ENCODE measurements at places on chromosomes 4 and X.

- no peak for DNase-seq
Measured at GRCh38 chrX:66914080-66914479, 275.2 kb upstream of the EDA2R start.

DNA sequence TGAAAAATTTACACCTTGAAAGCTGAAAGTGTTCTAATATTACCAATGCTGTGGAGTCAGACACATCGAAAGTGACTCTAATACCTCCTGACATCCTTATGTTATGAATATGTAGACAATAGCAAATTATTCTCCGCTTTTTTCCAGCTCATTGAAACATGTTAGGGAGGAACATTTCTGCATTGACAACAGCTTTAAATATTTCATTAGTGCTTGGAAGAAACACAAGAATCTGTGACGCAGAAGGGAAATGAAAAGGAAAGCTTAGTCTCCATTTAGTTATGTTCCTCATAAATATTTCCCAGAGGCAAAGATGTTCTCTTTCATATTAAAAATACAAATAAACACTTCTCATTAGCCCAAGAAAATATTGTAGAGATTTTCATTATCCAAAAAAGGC lies 55.8 kb upstream of the CD99 start:
- DNase-seq = no peak

DNA sequence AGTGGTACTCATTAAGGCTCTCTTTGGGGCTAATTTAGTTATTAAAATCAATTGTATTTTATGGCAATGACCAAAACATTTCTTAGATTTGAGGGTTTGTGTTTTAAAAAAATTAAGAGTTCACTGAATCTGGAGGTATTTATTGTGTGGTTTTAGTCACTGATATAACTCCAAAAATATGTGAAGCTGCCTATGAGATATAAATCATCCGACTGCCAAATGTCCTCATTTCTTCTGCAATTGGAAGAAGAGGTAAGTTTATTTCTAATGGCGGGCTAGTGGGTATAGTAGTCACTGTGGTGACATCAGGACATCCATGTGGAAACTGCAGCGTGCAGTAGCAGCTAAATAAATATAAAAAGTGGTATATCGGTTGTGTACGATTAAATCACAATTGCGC lies 205.5 kb downstream of the MID1 start:
- DNase-seq = no peak

- no peak for DNase-seq
Measured at GRCh38 chr4:79385641-79386040, 22.4 kb downstream of the GK2 start.

GRCh38 chr4:79620617-79621016 lies 212.6 kb upstream of the GK2 start:
- DNase-seq = no peak

- peak; percentile 17 for DNase-seq
Measured at GRCh38 chrX:149858592-149858991, 22.4 kb upstream of the MAGEA8 start.

DNA sequence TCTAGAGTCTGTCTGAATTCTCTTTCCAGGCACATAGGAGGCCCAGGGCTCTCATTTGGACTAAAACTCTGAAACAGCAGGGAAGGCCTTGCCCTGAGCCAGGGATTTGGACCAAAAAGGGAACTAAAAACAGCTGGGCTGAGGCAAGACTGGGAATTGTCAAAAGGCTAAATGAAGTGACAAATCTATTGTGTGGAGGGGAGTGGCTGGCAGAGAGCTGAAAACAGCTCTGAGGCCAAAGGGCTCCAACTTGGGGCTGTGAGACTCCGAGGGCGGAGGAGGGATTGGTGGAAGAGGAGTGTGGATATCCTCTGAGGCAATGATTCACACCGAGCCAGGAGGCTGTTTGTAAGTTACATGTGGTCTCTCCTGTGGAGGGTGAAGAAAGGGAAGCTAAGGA lies 63.2 kb downstream of the PHEX start:
- no peak for DNase-seq

DNA sequence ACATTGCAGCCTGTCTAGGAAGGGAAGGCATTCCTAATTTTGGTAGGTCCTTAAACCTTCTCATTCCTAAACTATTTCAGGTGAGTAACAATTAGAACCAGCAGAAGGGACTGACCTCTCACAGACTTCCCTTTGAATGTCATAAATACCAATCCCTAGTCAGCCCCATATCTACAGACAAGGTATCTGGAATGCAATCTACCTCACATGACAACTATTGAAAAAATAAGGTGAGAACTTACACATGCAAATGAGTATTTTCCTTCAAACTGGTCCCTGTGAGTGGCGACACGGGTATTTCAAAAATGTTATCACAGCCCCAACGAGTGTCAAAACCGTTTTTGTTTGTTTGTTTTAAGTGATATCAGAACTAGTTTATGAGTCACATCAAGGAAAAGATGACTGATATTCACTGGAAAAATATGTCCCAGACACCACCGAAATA lies 102.4 kb upstream of the VCX2 start:
- no peak for DNase-seq

- no peak for DNase-seq
Measured at GRCh38 chrX:69969460-69969859, 80.3 kb downstream of the AWAT2 start.

- DNase-seq = no peak
Measured at GRCh38 chr4:146638786-146639505, at the start of gene POU4F2. POU4F2 (plus strand) TSS chr4:146638893; CDS start chr4:146639141, 248 bp downstream.

DNA sequence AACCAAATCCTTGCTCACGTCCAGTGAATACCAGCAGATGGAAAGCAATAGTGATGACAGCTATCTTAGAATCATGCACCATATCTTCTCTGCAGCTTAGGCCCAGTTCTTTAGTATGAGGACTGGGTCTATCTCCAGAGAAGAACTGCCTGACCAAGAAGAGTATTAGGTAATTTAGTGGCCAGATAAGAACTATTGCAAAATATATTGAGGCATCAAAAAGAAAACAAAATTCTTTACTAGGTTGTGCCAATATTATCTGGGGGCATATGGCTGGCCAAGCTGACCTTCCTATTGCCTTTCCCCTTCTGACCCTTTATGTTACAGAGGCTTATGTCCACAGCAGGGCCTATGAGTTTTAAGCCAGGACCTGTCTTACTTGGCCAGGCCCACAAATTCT lies 91.2 kb downstream of the RLIM start:
- no peak for DNase-seq

- DNase-seq = peak; percentile 10
Measured at GRCh38 chr4:98260047-98260578, 1.1 kb upstream of the RAP1GDS1 start.

- no peak for DNase-seq
Measured at GRCh38 chr4:180009316-180009715, 2233.9 kb upstream of the TENM3 start.

- DNase-seq = no peak
Measured at GRCh38 chr4:173214231-173214630, 45.6 kb downstream of the GALNT7 start.

- DNase-seq = no peak
Measured at GRCh38 chrX:10847333-10847732, 226.9 kb upstream of the MID1 start.

- DNase-seq = no peak
Measured at GRCh38 chrX:51614353-51615012, 4.2 kb downstream of the CENPVL3 start.

- DNase-seq = no peak
Measured at GRCh38 chr4:38111717-38112116, 151.5 kb downstream of the PTTG2 start.

Data from T-helper 2 cell (primary cell).